SIG-M5 (cell line): ENCODE measurements at places on chromosomes 1 and 21.

DNA sequence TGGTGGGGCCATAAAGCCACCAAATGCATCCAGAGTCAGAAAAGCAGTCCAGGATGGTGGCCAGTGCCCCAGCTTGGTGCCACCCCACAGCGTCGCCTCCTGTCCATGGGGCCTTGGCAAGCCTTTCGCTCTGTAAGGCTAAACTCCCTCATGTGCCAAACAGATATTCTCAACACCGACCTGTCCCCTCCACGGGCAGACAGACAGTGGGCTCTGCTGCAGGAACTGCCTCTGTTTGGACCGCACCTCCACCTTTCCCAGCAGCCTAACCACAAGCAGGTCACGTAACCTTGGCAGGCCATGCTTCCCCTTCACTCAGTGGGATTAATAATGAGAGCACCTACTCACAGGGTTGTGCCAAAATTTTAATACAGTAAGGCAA is 11.7 kb downstream of the RUNX1 start:
- no peak for DNase-seq

- no peak for DNase-seq
Measured at GRCh38 chr1:96418969-96419368, 302.6 kb upstream of the PTBP2 start.

GRCh38 chr1:161304927-161305866 is 4.6 kb downstream of the MPZ start:
- DNase-seq, result no peak

DNA sequence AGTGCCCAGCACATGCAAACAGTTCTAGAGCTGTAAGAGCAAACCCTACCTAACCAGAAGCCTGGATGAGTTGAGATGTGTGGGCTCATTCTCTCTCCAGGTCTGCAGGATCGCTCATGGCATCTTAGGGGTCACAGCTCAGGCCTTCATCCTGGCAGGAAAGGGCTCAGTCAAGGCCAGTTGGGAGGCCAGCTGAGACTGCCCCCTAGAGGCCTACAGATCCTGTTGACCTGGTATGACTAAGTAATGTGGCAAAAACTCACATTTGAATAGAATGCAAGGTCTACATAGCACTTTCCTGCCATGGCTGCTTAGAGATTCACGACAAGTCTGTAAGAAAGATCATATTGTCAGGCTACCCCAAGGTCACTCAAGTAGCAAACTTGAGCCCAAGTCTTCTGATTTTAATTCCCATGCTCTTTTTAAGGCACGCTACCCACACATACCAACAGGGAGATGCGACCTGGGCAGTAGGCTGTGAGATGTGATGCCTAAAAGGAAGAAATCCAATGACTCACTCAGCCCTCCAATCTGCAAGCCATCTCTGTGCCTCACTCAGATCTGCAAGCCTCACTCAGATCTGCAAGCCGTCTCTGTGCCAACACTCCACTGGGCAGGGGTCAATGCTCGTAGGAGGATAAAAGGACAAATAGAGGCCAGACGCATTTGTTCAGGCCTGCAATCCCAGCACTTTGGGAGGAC is 5.1 kb upstream of the CAPN8 start:
- no peak for DNase-seq

- no peak for DNase-seq
Measured at GRCh38 chr1:1332774-1333480, 1.8 kb downstream of the TAS1R3 start.

DNA sequence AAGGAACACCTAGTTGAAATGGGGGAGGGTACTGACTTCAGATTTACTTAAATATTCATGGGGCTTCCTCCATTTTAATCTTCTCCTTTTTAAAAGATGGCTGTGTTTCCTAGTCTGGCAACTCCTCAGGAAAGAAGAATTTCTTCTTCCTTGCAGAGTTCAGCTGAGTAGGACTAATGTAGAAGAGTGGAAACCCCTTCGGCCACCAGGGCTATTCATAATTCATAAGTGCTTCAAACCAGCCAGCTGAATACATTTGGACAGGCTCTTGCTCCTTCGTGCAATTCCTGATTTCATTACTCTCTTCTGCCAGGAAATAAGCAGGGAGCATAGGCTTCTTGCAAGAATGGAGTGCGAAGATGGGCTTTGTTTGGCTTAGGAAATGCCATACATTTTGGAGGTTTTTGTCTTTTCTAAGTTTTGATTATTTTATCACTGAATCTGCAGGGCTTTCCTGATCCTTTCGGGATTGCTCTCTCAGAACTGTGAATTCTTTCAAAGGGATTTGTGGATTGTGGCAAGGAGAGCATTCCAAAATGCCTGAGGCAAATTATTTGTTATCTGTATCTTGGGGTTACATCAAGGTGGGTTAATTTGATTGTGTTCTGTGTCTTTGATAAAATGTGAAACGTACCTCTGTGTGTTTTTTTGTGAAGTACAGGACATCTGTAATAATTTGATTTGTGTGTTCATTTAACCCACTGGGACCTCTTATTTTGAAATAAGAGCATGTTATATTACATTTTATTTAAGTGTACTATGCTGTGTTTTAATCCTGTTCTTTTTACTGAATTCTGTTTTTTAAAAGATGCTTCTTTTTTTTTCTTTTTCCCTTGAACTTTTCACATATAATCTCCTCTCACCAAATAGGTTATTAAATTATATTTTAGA is 179.4 kb upstream of the SGIP1 start:
- DNase-seq, result no peak

DNA sequence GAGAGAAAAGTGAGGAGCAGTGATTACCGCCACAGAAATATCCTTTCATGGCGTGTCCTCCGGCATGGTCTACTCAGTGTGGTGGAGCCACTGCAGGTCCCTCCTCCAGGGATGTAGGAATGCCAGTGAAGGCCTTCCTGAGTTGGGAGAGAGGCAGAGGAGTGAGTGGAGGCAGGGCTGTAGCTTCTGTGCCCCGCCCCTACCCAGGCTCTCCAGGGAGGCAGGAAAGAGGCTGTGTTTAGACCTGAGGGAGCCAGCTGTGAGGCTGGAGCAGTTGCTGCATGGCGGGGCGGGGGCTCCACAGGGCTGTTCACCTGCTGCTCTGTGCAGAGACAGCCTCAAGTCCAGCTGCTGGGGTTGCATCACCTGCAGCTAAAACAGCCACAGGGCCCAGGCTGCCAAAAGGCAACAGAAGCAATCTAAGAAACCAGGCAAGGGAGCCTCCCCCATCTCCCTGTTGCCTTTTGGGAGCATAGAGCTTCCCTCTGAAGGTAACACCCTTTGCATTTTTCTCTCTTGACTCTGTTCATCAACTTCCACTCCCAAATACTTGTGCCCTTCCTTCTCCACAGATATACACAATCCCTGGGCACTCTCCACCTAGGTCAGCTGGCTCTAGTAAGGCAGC is 801 bp upstream of the ANXA9 start:
- DNase-seq, result no peak

GRCh38 chr1:88462096-88462487 is 222.0 kb upstream of the PKN2 start:
- no peak for DNase-seq

DNA sequence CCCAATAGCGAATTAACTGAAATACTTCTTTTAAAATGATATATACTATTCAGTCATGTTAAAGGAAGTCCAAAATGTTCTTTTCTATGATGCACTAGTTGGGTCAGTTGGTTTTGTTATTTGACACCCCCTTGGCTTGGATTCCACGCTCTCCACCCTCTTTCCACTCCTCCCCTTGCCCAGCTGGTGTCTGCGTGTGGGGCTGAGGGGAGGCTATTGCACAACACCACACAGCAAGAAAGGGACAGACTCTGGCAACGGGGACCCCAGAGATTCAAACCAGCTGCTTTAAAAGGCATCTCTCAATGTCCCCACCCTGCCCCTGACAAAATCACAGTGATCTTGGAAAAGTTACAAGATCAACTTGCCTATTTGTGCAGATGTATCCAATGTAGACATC is 394.3 kb downstream of the TGFB2 start:
- DNase-seq, result no peak

DNA sequence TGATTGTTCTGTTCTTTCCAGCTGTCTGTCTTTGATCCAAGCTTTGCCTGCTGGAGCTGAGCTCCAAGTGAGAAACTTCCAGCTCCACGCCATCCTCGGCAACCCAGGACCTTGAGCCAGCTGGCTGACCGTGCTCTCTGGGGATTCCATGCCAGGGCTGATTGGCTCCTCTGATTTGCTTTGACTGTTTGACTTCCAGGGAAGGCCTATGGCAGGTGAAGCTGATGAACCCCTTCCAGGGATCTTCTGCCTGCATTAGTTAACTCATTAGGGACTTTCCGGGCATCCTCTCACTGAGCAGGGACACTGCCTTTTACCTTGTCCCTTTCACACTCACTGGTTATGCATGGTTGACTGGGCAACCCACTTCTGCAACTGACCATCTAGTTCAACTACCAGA is 406.1 kb downstream of the RPS6KC1 start:
- no peak for DNase-seq

GRCh38 chr1:51097171-51097570 is 4.9 kb upstream of the C1orf185 start:
- DNase-seq, result no peak

DNA sequence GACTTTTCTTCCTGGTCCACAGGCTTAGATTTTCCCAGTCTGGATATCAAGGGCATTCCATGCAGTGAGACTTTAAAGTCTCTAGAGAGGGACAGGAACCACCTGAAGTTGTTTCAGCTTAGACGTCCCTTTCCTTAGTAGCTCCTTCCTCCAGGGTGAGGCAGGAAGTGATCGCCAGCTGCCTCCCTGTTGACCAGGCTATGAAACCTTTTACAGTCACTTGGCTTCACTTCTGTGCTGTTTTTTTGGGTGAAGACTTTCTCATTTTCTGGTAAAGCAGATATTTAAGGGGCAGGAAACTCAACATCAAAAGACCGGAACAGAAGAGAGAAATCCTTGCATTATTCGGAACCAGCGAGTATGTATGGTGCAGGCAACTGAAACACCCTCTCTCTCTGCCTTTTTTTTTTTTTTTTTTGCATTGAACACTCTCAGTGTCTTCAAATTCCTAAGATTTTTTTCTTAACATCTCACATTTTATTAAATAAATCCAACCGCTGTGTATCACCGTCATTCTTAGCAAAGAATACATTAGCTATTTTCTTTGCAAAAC is 234.6 kb upstream of the IRF2BP2 start:
- no peak for DNase-seq

GRCh38 chr1:165960136-165960535 is 132.7 kb downstream of the UCK2 start:
- no peak for DNase-seq

GRCh38 chr1:227417756-227418480 is 99.6 kb upstream of the CDC42BPA start:
- DNase-seq, result no peak

DNA sequence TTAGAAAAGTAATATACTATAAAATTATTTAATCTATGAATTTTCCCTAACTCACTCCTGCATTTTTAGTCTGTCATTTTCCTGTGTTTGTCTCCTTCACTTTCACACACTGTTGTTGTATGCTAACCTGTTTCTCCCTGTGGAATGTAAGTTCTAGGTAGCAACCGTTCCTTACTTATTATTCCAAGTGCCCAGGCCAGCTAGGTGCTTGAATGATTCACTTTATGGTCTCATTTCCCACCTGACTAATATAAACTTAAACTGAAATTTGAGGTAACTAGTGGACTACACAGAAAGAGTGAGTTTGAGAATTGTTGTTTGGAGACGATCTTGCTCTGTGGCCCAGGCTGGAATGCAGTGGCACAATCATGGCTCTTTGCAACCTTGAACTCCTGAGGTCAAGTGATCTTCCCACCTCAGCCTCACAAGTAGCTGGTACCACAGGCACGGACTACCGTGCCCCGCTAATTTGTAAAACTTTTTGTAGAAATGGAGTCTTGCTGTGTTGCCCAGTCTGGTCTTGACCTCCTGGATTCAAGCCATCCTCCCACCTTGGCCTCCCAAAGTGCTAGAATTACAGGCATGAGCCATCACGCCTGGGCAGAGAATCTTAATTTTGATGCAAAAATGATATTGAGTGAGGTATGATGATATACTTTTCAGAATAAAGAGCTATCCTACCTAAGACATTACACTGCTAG is 1.9 kb downstream of the ZYG11B start:
- no peak for DNase-seq

GRCh38 chr1:53350853-53351767 is 23.2 kb upstream of the LRP8 start:
- DNase-seq, result no peak

DNA sequence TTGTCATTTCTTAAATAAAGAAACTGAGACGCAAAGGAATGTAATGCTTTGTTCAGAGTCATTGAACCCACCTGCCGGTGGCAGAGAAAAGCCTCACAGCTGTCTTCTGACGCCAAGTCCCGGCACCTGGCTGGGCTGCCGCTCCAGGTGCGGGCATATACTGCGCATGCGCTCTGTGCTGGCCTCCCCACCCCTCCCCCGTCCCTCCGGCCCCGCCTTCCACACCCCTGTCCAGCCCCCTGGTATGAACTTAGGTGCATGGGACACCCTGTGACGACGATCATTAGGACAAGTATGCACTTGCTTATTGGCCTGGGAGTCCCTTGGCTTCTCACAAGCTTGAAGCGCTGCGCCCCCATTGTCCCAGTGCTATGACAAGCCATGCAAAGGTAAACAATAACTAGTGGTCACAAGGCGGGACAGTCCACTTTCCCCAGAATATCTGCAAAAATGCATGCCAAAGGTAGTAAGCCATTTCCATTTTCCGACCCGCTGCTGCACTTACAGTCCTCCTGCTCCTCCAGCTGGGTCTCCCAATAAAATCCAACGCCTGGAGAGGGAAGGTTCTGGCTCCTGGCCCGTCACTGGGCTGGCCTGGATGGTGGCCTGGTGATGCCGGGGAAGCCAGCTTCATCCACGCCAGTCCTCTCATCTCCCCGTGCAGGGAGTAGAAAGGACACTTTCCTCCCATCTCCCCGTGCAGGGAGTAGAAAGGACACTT is 100.4 kb downstream of the PSMG1 start:
- DNase-seq, result no peak

- DNase-seq, result no peak
Measured at GRCh38 chr1:20096840-20097447, 22.4 kb downstream of the PLA2G2D start.

GRCh38 chr1:58290685-58291372 is 255.7 kb downstream of the OMA1 start:
- DNase-seq, result no peak

DNA sequence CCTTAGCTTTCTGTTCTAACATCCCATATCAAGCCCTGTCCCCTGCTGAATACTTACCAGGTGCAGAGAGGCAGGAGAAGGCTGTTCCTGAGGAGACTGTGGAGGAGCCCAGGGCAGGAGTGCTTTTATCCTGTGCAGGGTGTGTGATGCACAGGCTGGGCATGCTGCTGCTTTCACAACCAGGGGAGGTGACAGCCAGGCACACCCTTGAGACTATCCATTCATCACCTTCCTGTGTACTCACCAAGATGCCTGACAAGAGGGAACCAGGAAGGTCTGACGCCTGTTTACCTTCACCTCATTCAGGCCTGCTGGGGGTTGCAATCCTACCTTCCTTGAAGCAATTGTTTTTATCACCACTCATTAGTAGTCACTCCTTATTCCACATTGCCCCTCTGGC is at the start of gene LCE3E:
TSS of gene LCE3E (minus strand) at position 100 of the 400 bp plus-strand sequence. CDS start 572 bp downstream, outside the sequence.
- no peak for DNase-seq

GRCh38 chr21:41731081-41731480 is 35.8 kb downstream of the RIPK4 start:
- no peak for DNase-seq

- no peak for DNase-seq
Measured at GRCh38 chr1:46295306-46295705, 8.1 kb downstream of the LRRC41 start.
